ENCODE measurements at places on chromosomes 7 and 10.

- no peak for DNase-seq
Observed at GRCh38 chr7:100221767-100222444, 2.2 kb downstream of the PVRIG start.

DNA sequence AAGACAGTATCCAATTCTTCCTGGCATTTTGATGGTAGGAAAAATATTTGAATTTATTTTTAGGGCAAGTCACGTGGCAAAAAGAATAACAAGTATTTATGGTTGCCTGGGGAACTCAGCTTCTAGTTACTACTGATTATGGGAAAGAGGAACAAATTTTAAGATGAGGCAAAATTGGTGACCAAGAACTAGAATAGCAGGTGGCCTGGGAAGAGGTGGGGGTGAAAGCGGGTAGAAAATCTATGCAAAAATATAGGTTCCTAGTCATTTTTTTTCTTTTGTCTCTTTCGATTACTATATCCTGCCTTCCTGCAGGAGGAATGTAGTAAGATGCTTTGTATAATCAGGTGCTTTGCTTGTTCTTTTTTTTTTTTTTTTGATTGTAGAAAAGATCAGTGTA lies 27.8 kb downstream of the ENTPD1 start:
- no peak for DNase-seq

DNA sequence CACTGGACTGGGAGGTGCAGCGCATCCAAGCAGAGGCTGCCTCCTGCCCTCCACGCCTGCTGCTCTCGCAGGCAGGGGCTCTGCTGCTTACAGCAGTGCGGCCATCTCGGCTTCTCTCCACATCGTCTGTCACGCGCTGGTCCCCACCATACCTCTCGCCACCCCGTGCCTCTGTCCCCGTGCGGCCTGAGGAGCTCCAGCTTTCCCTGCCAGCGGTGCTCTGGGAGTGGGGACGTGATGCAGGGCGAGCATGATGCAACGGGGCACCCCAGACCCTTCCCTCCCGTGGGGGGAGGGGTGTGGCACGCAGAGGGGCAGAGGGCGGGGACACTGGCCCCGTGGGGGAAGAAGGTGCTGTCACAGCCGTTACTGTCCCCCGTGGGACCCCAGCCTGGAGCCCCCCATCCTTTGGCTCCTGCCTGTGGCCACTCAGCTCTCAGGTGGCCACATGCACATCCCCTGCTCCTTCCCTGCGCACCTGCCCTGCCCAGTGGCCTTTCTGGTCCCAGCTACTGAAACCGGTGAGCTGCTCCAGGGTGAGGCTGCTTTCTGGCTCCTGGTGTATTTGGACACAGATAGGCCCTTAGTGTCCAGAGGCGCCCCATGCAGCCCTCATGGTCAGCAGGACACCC lies 9.0 kb downstream of the GET4 start:
- no peak for DNase-seq

DNA sequence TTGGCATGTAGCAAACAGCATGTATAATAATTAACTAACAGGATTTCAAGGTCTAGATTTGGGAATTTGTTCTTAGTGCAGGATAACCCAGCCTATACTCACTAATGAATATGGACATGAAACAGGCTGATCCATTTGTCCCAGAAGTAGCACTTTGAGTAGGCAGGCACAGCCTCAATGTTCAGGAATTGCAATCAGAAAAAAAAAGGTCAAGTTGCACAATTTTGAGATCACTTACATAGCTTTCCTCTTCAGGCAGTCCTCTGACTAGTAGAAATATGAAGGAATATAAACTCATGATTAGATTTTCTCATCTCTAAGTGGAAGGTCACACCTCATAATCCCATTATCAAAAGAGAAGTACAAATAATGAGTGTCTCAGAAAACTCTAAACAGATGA lies 921.4 kb upstream of the CELF2 start:
- no peak for DNase-seq

DNA sequence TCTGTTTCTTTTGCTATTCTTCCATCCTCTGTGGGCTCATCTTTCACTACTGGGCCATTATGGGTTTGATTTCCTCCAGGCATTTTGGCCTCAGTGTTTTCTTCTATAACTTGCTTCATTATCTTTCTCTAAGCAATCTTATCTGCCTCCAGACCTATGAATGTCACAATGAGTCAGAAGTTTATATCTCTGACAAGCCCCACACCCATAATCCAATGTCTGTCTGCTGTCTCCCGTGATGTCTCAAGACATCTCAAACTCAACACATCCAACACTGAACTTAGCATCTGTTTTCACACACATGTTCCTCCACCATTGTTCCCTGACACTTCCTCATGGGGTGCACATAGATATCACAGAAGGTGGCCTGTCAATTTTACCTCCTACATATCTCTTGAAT lies 46.7 kb upstream of the RHOBTB1 start:
- no peak for DNase-seq

DNA sequence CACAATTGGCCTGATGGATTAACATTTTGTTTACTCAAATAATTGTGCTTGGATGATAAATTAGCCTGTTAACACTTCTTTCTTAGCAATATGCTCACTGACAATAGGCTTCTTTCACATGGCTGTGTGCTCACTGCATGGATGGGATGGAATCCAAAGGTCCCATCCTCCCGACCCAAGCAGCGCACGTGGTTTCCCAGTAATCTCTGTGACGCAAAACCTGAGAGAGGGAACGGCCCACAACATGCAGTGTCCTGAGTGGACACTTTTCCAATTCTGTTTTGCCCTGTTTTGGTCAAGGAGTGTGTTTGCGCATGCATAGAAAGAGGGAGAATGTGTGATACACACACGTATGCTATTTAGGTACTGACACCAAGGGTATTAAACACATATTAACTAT lies 42.1 kb upstream of the RASGEF1A start:
- DNase-seq, result no peak

DNA sequence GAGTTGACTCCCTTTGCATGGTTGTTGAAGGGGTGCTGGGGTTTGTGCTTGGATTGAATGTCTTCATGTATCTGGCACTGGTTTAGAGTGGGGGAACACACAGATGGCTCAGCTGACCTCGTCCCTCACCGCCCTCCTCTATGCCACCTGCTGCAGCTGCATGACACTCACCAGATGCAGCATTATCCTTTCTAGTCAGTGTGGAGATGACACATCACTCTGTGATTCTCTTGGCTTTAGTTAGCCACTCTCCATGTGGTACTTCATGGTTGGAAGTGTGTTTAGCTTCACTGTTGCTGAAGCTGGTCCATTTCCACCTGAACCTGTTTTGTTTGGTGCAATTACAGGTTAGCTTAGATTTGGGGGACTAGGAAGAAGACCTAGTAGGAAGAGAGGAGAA lies 56.3 kb upstream of the BMPER start:
- DNase-seq, result no peak

DNA sequence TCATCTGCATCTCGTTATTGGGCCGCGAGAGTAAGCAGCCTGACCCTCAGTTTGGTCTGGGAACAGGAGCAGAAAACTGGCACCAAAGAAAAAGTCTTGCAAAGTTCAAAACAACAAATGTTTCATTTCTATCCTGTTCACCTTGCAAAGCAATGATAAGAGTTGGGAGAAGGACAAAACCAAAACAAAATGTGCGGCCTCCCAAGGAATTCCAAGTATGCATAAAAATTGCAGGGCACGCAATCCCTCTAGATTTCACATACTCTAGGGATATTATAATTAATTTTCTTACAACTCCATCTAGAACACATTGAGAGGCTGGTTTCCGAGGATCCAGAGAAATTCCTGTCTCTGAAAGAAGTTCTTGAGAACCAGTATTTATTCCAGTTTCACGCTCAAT lies 20.1 kb downstream of the CHUK start:
- no peak for DNase-seq
